Right ventricle myocardium superior (tissue), 1 donor: ENCODE measurements at places on chromosomes 11 and 22.

GRCh38 chr11:133995066-133995465 is 38.3 kb upstream of the IGSF9B start:
- DNase-seq, result no peak

GRCh38 chr22:31020334-31020733 is 51.3 kb downstream of the TUG1 start:
- DNase-seq, result no peak

DNA sequence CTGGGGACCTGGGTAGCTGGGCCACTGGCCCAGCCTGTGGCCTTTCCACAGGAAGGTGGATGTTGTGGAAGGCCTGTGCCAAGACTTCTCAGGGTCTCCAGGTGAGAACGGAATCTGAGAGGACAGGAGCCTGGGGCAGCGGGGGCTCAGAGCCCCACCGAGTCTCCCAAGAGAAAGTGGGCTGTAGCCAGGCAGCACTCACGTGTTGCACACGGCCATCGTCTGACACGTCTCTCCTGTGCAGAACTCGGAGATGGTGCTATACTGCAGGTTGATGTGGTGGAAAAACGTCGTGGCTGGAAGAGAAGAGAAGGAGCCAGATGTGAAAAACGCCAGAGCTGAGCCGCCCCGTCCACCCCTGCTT is 6.4 kb downstream of the MOB2 start:
- no peak for DNase-seq

GRCh38 chr11:109668973-109669634 is 247.1 kb downstream of the C11orf87 start:
- no peak for DNase-seq
